Activated T-cell treated with anti-CD3 and anti-CD28 coated beads, Interleukin-2, amount 50 U/mL, for 72 hours (primary cell): ENCODE measurements at places on chromosomes 5 and 9. TPM values are rescaled to one million over a fixed set of nuclear protein-coding genes. Genes with fewer than 3 reads are reported as not detected.

The OR5C1 gene
- not detected for total RNA-seq

The EQTN gene
- not detected for total RNA-seq

The ASPN gene
- total RNA-seq = not detected

DNA sequence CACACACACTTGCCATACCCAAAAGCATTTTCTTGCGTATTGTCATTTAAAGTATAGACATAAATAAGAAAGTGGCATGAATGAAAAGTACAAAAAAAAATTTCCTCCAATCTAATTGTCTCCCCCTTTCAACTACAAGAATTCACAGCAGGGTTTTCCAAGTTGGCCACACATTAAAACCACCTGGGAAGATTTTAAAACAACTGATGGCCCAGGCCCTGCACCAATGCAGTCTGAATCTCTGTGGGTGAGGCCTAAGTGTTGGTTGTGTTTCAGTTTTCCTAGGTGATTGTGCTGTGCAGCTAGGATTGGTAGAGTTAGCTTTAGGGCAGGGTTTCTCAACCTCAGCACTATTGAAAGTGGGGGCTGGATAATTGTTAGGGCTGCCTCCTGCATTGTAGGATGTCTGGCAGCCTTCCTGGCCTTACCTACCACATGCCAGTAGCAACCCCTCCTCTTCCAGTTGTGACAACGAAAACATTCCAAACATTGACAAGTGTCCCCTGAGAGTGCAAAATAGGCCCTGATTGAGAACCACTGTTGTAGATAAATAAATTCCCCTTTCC is 337.1 kb downstream of the KIAA0825 start:
- no peak for DNase-seq

DNA sequence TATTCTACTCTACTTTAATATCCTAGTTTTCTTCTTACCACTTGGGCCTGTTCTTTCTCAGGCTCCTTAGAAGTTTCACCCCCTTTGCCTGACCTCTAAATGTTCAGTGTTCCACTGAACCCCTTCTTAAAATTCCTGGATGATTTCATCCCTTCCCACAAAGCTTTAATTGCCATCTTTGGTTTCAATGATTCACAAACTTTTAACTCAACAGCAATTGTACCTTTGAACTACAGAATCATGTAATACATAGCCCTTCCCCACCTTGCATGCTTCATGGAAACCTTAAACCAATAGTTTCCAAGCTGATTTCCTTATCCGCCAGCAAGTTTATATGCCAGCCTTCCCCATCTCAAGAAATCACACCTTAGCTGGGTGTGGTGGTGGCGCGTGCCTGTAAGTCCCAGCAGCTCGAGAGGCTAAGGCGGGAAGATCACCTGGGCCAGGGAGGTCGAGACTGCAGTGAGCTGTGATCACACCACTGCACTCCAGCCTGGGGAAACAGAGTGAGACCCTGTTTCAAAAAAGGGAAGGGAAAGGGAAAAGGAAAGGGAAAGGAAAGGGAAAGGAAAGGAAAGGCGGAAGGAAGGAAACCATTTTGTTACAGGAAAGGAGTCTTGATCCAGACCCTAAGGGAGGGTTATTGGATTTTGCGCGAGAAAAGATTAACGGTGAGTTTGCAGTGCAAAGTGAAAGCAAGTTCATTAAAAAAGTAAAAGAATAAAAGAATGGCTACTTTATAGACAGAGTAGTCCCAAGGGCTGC is 1023.7 kb upstream of the DMAC1 start:
- no peak for DNase-seq

- no peak for DNase-seq
Measured at GRCh38 chr5:36494841-36495601, 111.4 kb upstream of the SLC1A3 start.

- no peak for DNase-seq
Measured at GRCh38 chr9:20703146-20703545, 19.1 kb downstream of the FOCAD start.

DNA sequence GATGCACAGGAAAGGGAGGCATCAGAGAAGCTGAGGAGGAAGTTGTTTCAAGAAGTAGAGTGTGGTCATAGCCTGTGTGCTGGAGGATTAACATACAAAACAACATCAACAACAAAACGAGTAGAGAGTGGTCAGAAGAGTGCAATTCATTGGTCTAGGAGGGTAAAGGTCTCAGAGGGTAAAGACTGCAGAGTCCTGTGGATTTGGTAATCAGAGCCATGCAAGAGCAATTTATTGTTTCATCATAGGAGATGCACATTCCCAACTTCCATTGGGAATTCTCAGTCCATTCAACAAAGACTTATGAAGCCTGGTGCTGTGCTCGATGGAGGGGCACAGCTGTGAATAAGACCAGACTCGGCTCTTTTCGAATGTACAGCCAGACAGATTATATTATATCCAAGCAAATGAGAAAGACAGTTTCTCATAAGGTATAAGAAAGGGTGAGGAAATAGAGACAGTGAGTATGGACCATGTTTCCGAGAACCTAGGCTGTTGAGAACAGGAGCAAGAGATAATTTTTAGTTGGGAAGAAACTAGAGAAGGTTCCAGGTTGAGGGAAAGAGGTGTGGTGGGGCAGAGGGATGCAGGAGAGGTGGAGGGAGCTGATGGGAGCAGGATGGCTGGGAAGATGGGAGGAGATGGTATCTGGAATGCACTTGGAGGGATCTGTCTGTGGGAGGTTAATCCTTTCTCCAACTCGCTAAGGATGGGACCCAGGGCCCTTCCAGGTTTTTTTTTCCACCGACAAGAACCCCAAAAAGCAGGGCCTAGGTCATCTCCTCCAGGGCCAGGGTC is 7.9 kb upstream of the MYORG start:
- no peak for DNase-seq

DNA sequence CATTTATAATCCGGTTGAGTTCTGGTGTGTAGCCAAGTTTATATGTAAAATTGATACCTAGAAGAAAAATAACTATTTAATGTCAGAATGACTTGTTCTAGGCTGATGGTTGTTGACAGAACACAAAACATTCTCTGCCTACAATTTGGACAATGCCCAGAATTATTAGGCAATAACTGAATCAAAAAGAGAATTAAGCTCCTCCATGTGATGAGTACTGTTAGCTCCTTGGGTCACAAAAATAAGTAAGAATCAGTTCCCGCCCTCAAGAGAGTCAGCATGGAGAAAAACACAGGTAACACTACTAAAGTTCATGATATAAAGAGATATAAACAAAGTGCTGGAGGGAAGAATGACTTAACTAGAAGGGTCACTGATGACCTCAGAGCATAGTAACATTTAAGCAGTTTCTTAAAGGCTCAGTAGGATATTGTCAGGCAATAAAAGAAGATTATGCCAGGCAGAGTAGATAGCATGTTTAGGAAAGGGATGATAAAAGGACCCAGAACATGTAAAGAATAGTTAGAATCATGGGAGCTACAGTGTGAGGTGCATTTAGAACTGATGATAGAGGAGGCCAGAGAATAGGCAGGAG is 200.5 kb upstream of the ACTBL2 start:
- no peak for DNase-seq

DNA sequence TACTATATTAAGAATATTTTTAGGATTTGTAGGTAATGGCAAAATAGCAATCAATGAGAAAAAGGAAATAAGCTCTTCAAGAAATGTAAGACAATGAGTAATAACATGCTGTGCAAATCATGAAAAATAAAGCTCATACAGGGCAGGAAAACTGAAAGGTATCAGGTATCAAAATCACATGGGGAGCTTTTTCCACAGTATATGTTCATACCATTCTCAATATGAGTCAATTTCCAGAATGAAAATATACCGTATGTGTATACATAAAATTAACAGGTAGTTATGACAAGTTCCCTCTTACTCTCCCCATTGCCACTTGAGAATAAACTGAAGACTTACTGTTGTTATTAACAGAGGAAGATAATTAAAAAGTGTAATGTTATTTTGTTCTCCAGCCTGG is 35.9 kb downstream of the EFCAB9 start:
- no peak for DNase-seq

DNA sequence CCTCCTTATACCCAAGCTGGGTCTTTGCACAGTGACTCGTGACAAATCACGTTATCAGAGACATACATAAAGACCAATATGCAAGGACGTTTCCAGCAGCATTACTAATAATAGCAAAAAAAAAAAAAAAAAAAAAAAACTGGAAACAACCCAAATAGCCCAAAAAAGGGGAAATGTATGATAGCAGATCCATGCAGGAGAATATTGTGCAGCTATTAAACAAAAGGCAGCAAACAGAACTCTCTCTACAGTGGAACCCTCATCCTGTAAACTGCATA is 37.7 kb downstream of the C5orf15 start:
- no peak for DNase-seq

- no peak for DNase-seq
Measured at GRCh38 chr9:110782701-110783100, 114.1 kb downstream of the MUSK start.

DNA sequence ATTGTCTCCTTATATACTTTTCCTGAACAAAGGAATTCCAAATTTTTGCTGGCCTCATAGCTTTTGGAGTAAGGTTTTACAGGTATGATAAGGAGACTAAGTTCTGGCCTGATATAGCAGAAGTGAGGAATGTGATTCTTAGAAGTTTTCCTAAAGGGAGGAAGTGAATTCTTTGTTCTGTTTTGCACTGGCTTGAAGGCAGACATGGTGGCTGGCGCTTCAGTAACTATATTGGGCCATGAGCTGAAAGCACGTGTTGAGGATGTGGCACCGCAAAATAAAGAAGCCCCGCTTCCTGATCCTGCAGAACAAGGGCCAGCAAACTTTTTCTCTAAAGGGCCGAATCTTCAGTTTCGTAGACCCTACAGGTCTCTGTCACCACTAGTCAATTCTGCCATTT is 224.2 kb downstream of the SNX18 start:
- no peak for DNase-seq
